Esophagus muscularis mucosa (tissue), 4 donors: ENCODE measurements at places on chromosomes 12 and 14. TPM values are rescaled to one million over a fixed set of nuclear protein-coding genes. Genes with fewer than 3 reads are reported as not detected.
A peak's percentile ranks its signal among the peaks of the same experiment; 100 is the strongest.

Gene OR11H6
- total RNA-seq: not detected

Gene OVCH1
- total RNA-seq: 0.17 TPM

- no peaks in the 10 kb centered on the region for H3K36me3 ChIP-seq
- no peak for DNase-seq
- no peak overlapping the region for H3K27ac ChIP-seq
- H3K27me3 ChIP-seq: no peaks in the 10 kb centered on the region
- H3K4me1 ChIP-seq: no peaks in the 10 kb centered on the region
- H3K4me3 ChIP-seq: no peak overlapping the region
Measured at GRCh38 chr12:47850153-47851084, 30.7 kb upstream of the HDAC7 start.

GRCh38 chr12:4417455-4417854 is 28.2 kb downstream of the FGF6 start:
- H3K27ac ChIP-seq: peak overlapping the region; percentile 88
- H3K36me3 ChIP-seq: no peaks in the 10 kb centered on the region
- no peak for DNase-seq
- H3K27me3 ChIP-seq: no peaks in the 10 kb centered on the region
- H3K4me3 ChIP-seq: peak overlapping the region; percentile 26

Gene LTBR
- 117 TPM for total RNA-seq

Gene TAS2R30
- 1.5 TPM for total RNA-seq

Gene TRIM9
- 0.66 TPM for total RNA-seq

DNA sequence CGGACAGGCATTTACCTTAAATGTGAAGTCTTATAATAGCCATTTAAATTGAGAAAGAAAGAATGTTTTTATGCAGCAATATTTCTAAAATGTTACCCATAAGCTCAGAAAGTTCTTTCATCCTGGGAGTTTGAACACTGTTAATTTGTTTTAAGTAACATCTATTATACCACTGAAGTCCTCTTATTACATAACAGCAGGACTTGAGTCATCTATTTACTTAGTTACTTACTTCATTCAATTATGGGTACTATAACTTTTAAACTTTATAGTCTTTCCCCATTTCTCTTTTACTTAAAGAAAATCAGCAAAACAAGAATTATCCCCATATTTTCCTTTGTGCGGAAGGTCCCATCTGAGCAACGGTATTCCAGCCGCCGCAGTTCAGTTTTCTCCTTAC is 473.1 kb downstream of the ETNK1 start:
- H3K36me3 ChIP-seq: no peaks in the 10 kb centered on the region
- DNase-seq: no peak
- no peaks in the 10 kb centered on the region for H3K4me1 ChIP-seq
- no peak overlapping the region for H3K4me3 ChIP-seq

DNA sequence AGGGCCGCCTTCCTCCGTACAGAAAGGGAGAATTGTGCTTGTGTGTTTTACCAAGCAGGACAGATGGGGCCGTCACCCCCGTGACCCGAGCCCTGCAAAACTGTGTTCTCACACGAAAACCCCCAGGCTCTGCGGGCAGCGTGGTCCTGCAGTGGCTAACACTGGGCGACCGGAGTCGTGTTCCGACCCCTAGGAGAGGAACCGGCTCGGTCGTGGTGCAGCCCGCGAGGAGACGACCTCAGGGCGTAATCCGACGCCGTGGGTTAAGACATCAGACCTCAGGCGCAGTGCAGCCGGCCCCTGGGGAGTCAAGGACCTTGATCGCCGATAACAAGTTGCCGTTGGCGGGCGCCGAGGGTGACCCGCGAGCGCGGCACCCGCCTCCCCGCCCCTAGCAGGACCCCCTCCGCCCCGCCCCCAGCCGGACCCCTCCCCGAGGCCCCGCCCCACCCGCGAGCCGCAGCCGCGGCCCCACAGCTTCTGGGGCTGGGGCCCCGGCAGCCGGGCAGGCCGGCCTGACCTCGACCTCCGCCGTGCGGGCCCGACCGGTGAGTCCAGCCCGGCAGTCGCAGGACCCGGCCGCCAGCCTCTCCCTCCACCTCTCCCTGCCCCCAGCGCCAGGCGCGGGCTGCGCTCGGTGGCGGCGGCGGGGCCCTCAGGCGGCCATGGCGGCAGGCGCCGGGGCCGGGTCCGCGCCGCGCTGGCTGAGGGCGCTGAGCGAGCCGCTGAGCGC is at the start of gene CHPT1:
CHPT1 (plus strand) TSS at position 444 of the 733 bp plus-strand sequence; CDS start at position 666, 222 bp downstream.
- H3K27ac ChIP-seq: peak within 1 kb of the TSS; percentile 97
- no peaks in the 10 kb centered on the region for H3K36me3 ChIP-seq
- DNase-seq: peak; percentile 94
- peak within 1 kb of the TSS; percentile 91 for H3K4me3 ChIP-seq
- H3K4me1 ChIP-seq: peaks cover 57% of the 10 kb centered on the region
- no peaks in the 10 kb centered on the region for H3K27me3 ChIP-seq

DNA sequence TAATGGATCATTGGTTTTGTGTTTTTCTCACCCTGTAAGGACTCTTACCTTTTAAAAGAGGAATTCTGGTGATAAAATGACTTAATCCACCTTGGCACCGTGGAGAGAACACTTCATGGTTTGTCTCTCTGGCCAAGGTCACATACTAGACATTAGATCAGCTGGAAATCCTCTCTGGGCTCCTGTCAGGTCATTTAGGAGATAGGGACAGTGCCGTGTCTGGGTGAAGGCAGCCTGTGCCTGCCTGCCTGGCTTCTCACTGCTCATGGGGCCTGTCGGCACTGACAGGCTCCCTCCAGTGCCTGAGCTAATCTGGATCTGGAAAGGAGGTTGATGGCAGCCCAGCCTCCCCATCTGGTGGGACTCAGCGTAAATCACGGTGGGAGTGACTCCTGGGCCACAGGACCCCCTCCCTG is 5.7 kb downstream of the CRADD start:
- H3K4me3 ChIP-seq: no peak overlapping the region
- H3K27me3 ChIP-seq: no peaks in the 10 kb centered on the region
- H3K4me1 ChIP-seq: peaks cover 37% of the 10 kb centered on the region
- no peak overlapping the region for H3K27ac ChIP-seq
- DNase-seq: no peak

Gene FAIM2
- 10.3 TPM for total RNA-seq

GRCh38 chr12:104422441-104422840 is 34.3 kb upstream of the CHST11 start:
- no peak for DNase-seq
- no peaks in the 10 kb centered on the region for H3K4me1 ChIP-seq
- no peak overlapping the region for H3K27ac ChIP-seq
- no peaks in the 10 kb centered on the region for H3K27me3 ChIP-seq
- H3K4me3 ChIP-seq: no peak overlapping the region
- H3K36me3 ChIP-seq: no peaks in the 10 kb centered on the region

GRCh38 chr14:91253795-91254323 is 9.4 kb upstream of the GPR68 start:
- DNase-seq: no peak
- H3K4me1 ChIP-seq: peaks cover 12% of the 10 kb centered on the region
- H3K27me3 ChIP-seq: no peaks in the 10 kb centered on the region
- peak overlapping the region; percentile 64 for H3K4me3 ChIP-seq

DNA sequence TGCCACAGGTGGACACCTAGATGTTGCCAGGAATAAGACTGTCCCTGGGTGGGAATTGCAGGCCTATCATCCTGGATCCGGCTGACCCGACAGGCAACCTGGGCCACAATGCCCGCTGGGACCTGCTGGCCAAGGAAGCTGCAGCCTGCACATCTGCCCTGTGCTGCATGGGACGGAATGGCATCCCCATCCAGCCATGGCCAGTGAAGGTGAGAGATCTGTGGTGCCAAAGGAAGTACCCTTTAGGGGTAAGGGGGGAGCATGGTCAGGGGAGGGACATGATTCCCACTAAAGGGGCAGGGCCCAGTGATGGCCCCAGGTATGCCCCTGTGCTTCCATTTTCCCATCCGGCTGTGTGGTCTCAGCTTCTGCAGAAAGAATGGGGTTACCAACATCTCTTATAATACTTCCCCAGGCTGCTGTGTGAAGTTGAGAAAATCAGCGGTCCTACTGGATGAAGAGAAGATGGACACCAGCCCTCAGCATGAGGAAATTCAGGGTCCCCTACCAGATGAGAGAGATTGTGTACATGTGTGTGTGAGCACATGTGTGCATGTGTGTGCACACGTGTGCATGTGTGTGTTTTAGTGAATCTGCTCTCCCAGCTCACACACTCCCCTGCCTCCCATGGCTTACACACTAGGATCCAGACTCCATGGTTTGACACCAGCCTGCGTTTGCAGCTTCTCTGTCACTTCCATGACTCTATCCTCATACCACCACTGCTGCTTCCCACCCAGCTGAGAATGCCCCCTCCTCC is 8.6 kb upstream of the OAS2 start:
- H3K27me3 ChIP-seq: no peaks in the 10 kb centered on the region
- H3K27ac ChIP-seq: no peak overlapping the region
- H3K36me3 ChIP-seq: peaks cover 46% of the 10 kb centered on the region
- H3K4me3 ChIP-seq: no peak overlapping the region

DNA sequence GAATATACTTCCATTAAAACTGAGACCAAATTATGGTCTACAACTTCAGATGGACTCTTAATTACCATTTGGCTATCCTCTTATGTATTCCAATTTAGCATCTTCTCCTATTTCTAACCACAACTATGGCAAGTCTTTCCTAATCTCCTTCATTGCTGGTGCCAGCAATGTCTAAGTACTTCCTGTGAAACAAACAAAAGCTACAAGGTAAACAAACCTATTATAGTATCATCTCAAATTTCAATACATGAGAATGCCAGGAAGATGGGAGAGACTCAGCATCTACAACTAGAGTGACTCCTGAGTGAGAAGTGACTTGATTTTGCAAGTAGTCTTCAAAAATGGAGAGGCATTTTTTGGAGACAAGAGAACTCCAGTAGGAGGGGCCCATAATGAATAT is 202.9 kb upstream of the ATXN7L3B start:
- no peak for DNase-seq
- H3K36me3 ChIP-seq: no peaks in the 10 kb centered on the region
- H3K4me3 ChIP-seq: no peak overlapping the region
- no peaks in the 10 kb centered on the region for H3K4me1 ChIP-seq
- H3K27ac ChIP-seq: no peak overlapping the region

- H3K27ac ChIP-seq: no peak overlapping the region
- DNase-seq: no peak
- H3K27me3 ChIP-seq: no peaks in the 10 kb centered on the region
- H3K36me3 ChIP-seq: no peaks in the 10 kb centered on the region
Measured at GRCh38 chr12:109358154-109358869, 10.6 kb downstream of the MYO1H start.

Gene ADAM21
- 0.11 TPM for total RNA-seq

DNA sequence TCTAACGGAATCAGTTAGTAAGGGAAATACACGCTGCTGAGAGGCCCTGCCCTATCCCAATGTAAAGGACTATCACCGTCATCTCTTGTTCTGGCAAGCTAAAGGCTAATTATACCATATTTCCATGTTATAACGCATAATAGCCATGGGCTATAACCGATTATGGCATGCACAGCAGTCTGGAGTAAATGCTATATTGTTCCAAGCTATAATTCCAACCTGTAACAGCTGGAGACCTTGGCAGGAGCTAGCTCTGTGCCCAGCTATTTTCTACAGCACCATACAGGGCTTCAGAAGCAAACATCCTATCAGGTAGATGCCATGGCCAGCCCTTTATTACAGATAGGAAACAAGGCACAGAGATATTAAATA is 26.3 kb downstream of the SYNE3 start:
- H3K4me3 ChIP-seq: no peak overlapping the region
- H3K4me1 ChIP-seq: peaks cover 62% of the 10 kb centered on the region
- no peak for DNase-seq
- H3K27me3 ChIP-seq: no peaks in the 10 kb centered on the region

DNA sequence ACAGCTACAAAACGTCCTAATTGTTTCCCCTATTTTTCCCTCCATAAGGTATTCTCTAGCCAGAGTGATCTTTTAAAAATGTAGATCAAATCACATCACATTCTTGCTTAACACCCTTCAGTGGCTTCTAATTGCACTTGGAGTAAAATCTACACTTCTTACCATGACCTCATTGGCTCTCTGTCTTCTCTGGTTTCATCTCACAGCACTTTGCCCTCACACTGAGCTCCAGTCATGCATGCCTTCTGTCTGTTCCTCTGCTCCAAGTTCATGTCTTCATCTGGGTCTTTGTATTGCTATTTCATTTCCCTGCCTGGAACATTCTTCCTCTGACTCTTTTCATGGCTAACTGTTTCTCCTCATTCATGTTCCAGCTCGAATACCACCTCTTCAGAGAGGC is 220.4 kb upstream of the GARIN6 start:
- H3K27ac ChIP-seq: no peak overlapping the region
- H3K4me3 ChIP-seq: no peak overlapping the region
- H3K36me3 ChIP-seq: no peaks in the 10 kb centered on the region
- no peaks in the 10 kb centered on the region for H3K27me3 ChIP-seq
- no peak for DNase-seq

Gene LIN7A
- 5.4 TPM for total RNA-seq

Gene SDSL
- total RNA-seq: 2.7 TPM

- no peaks in the 10 kb centered on the region for H3K36me3 ChIP-seq
- no peaks in the 10 kb centered on the region for H3K4me1 ChIP-seq
- no peak overlapping the region for H3K4me3 ChIP-seq
- H3K27me3 ChIP-seq: no peaks in the 10 kb centered on the region
Measured at GRCh38 chr14:86989285-86989684, 1003.7 kb downstream of the GALC start.

DNA sequence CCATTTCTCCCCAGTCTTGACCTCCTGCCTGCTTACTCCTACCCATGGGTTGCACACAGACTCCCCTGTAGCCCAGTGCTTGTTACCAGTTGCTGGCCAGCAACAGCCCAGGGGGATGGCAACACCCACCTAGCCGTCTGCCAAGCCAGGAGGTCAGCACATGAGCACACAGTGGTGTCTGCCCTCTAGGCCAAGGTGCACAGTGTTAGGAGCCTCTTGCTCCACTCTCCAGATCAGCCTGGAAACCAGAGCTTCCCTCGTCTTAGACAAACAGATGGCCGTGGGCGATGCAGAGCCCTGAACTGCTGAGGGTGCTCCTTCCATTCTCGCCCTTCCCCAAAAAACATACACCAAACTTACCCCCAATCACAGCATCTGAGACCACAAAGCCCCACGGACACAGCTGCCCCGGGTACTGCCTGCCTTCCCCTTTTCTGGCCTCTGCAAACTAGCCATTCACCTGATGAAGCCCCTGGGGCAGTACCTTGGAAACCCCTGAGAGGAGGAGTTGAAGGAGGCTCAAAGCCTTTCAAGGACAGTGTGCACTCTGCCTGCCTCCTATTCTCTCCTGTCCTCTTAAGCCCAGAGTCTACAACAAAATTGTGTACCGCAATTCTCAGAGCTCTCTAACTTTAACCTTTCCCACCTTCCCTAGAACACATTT is 1.0 kb upstream of the GPD1 start:
- no peak for DNase-seq
- no peaks in the 10 kb centered on the region for H3K27me3 ChIP-seq
- H3K4me1 ChIP-seq: peaks cover 22% of the 10 kb centered on the region
- peaks cover 39% of the 10 kb centered on the region for H3K36me3 ChIP-seq
- H3K4me3 ChIP-seq: no peak overlapping the region

Gene FBXO21
- 92.5 TPM for total RNA-seq

Gene KRT82
- not detected for total RNA-seq

Gene FBRSL1
- 28.1 TPM for total RNA-seq

- no peak for DNase-seq
- H3K4me3 ChIP-seq: no peak overlapping the region
- H3K4me1 ChIP-seq: peaks cover 13% of the 10 kb centered on the region
Measured at GRCh38 chr12:116346222-116346621, 68.7 kb upstream of the MED13L start.
